Upper lobe of left lung (tissue), 6 donors: ENCODE measurements at places on chromosomes 2 and 18. TPM values are rescaled to one million over a fixed set of nuclear protein-coding genes. Genes with fewer than 3 reads are reported as not detected.

Gene SOWAHC
- 26.4 TPM for total RNA-seq

DNA sequence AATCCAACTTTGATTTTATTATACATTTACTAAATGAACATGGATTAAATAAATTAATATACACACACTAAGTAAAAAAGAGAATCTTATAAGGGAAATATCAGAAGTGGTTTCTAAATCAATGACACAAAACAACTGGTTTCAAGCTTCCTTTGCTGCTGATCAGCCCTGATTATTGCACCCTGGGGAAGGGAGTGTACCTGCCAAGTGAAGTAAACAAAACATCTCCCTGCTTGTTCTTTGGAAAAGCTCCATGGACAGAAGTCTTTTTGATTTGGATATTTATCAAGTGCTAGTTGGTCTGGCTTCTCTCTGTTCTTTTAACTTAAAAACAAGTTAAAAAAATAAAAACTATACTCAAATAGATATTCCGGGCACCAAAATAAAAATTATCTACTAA, 190.1 kb downstream of the PDE11A start:
- no peaks in the 10 kb centered on the region for H3K4me1 ChIP-seq
- H3K27ac ChIP-seq: no peak overlapping the region
- H3K27me3 ChIP-seq: no peaks in the 10 kb centered on the region
- H3K4me3 ChIP-seq: no peak overlapping the region

- no peak for DNase-seq
- H3K36me3 ChIP-seq: no peaks in the 10 kb centered on the region
- H3K27me3 ChIP-seq: no peaks in the 10 kb centered on the region
Observed at GRCh38 chr2:239008677-239009588, 161.0 kb downstream of the TWIST2 start.

DNA sequence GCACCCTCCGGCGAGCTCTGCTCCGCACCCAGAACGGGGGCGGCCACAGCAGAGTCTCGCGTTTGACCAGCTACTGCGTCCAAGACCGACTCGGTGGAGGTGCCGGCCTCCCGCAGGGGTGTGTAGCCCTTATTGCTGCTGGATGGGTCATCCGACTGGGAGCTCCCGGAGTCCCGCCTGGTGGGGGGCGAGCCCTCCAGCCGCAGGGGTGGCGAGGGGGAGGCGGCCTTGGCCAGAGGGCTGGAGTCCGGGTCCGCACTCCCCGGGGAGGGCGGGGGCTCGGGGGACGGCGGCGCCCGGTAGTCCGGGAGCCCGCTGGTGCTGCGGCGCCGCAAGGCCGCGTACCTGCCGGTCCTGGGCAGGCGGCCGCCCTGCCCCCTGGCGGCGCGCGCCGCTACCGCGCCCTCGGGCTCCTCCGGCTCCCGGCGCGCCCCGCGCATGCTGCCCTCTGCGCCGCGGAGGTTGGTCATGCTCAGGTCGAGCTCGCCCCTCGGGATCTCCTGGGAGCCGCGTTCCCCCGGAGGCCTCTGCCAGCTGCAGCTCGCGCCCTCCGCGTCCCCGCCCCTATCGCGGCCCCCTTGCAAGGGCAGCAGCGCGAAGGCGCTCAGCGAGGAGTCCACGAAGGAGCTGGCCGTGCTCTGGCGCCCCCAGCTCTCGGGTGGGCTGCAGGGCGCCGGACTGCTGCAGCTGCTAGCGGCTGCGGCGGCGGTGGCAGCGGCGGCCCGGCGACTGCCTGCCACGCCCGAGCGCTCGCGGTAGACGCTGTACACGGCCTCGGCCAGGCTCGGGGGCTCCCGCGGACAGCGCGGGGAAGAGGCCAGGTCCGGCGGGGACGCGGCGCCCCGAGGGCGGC, 4.8 kb downstream of the TMEM200C start:
- peak; percentile 92 for DNase-seq
- H3K4me1 ChIP-seq: peaks cover 26% of the 10 kb centered on the region
- H3K4me3 ChIP-seq: peak overlapping the region; percentile 55
- no peaks in the 10 kb centered on the region for H3K36me3 ChIP-seq
- H3K27ac ChIP-seq: no peak overlapping the region
- H3K27me3 ChIP-seq: no peaks in the 10 kb centered on the region

Gene IL1F10
- not detected for total RNA-seq

GRCh38 chr2:29697181-29697580, 224.2 kb downstream of the ALK start:
- DNase-seq: no peak
- no peaks in the 10 kb centered on the region for H3K27me3 ChIP-seq
- no peak overlapping the region for H3K4me3 ChIP-seq
- H3K36me3 ChIP-seq: no peaks in the 10 kb centered on the region
- no peaks in the 10 kb centered on the region for H3K4me1 ChIP-seq

Gene GPR39
- total RNA-seq: 27.8 TPM

DNA sequence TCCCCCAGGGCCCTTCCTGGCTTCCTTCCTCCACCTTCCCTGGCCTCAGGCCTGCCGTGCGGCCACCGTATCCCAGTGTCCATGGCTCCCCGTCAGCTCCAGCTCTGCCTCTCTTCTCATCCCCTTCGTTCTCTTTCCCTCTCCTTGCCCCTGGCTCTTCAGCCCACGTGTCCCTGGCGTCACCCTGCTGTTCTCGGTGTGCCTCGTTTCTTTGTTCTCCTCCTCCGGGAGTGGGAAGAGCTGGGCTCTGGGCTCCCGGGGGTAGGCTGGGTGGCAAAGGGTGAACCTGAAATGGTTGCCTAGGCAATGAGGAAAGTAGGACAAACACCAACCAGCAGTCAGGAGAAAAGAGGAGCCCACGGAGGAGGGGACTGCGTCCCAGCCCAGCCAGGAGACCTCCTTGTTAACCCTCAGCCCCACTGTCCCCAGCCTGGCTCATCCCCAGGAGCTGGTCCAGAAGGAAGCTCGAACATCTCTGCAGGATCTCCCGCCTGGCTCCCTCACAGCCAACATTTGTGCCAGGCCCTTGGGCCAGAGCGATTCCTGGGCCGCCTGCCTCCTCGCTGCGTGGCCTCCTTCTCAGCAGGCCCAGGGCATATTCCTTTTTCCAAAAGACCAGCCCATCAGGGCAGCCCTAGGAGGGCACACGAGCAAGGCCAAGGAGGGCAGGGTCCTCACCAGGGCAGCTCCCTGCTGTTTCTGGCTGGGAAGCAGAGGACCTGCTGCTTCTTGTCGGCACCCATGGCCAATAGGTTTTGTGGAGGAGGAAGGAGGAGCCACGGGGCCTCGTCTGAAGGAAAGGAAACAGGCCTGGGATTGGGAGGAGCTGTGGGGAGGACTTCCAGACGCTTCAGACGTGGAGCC, 30.9 kb upstream of the DNMT3A start:
- no peaks in the 10 kb centered on the region for H3K27me3 ChIP-seq
- H3K4me3 ChIP-seq: no peak overlapping the region

GRCh38 chr2:79447463-79447862, 65.4 kb upstream of the CTNNA2 start:
- DNase-seq: no peak
- H3K4me1 ChIP-seq: no peaks in the 10 kb centered on the region
- no peaks in the 10 kb centered on the region for H3K27me3 ChIP-seq
- no peak overlapping the region for H3K27ac ChIP-seq
- H3K36me3 ChIP-seq: no peaks in the 10 kb centered on the region
- no peak overlapping the region for H3K4me3 ChIP-seq

Gene OSR1
- total RNA-seq: 3.2 TPM

GRCh38 chr2:95314964-95315611, 17.9 kb downstream of the KCNIP3 start:
- H3K27ac ChIP-seq: no peak overlapping the region
- no peak overlapping the region for H3K4me3 ChIP-seq
- no peaks in the 10 kb centered on the region for H3K36me3 ChIP-seq
- H3K27me3 ChIP-seq: no peaks in the 10 kb centered on the region
- peak; percentile 34 for DNase-seq

DNA sequence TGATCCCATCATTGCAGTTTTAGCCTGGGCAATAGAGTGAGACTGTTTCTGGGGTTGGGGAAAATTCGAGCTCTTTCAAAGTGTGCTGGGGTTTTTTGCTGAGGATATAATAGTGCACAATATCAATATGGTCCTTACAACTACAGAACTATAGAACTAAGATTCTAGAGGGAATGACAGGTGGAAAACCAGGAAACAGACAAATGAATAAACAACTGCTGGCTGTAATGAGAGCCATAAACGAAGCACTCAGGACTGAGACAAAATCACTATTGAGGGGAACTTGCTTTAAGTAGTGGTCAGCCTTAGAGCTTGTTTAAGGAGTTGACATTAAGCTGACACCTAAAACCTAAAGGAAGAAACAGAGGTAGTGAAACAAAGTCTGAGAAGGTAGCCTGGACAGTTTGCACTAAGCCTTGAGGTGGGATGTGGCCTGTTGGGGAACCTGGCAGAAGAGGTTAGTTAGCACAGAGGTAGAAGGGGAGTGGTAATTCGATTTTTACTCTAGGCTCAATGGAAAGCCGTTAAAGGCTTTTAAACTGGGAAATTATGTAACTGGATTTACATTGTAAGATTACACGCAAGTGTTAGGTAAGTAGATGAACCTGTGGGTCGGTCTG, 33.8 kb downstream of the LCLAT1 start:
- no peak for DNase-seq
- H3K27me3 ChIP-seq: no peaks in the 10 kb centered on the region
- no peak overlapping the region for H3K4me3 ChIP-seq

- peaks cover 69% of the 10 kb centered on the region for H3K4me1 ChIP-seq
- no peaks in the 10 kb centered on the region for H3K36me3 ChIP-seq
- H3K27ac ChIP-seq: peak overlapping the region; percentile 88
Observed at GRCh38 chr2:239266779-239267287, 134.0 kb downstream of the HDAC4 start.

Gene ANKRD62
- not detected for total RNA-seq

DNA sequence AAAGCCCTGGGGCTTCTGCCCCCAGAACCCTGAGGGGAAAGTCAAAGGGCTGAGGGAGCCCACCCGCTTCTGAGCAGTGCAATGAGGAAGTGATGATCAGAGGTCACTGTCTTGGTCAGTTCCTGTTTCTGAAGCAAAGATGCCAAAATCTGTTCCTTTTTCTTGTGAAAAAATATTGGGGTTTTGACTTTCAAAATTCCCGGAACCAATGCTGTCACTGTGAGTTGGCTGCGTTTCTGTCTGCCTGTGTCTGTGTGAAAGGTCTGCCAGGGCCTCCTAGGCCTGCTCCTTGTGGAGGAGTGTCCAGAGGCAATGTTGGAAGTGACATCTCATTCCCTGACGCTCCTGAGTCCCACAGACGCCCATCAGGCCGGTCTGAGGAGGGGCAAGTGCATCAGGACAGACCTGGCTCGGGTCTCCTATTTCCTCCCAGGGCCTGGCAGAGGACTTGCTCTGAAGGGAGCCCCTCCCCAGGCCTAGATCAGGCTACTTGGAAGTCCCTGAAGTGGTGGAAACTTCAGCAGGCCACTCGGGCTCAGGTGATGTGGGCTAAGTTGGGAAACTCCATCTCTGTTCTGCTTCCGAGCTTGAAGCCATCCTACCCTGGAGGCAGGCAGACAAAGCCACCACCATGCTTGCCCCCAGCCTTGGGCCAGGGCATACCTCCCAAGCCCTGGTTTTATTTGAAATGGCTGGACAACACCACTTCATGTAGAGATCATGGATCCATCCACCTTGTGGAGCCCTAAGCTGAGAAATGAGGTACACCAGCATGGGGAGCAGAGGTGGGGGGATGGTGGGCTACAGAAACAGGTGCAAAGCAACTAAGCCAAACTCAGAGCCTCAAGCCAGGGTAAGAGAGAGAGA, 51.0 kb downstream of the PKDCC start:
- H3K4me3 ChIP-seq: no peak overlapping the region
- H3K4me1 ChIP-seq: peaks cover 57% of the 10 kb centered on the region
- H3K36me3 ChIP-seq: no peaks in the 10 kb centered on the region
- no peak for DNase-seq

Gene RAD51AP2
- not detected for total RNA-seq

GRCh38 chr2:200762127-200762526, 49.6 kb upstream of the BZW1 start:
- DNase-seq: no peak
- no peaks in the 10 kb centered on the region for H3K36me3 ChIP-seq
- no peak overlapping the region for H3K27ac ChIP-seq
- no peaks in the 10 kb centered on the region for H3K27me3 ChIP-seq

DNA sequence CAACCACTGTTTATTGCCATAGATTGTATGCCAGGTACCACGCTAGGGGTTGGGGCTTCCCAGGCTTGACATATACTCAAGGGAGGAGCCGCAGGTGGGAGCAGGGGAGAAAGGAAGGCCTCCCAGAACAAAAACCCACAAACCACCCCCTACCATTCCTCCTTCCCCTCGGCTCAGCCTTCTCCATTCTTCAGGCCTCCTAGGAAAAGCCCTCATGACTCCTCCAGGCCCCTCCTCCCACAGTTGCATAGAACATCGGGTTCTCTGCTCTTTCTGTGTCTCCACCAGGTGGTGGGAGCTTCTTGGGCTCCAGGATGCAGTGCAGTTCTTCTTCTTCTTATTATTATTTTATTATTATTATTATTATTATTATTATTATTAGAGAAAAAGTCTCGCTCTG, 80.3 kb downstream of the ZFP36L2 start:
- H3K4me1 ChIP-seq: peaks cover 12% of the 10 kb centered on the region
- H3K27ac ChIP-seq: no peak overlapping the region
- DNase-seq: no peak
- H3K27me3 ChIP-seq: no peaks in the 10 kb centered on the region
- no peaks in the 10 kb centered on the region for H3K36me3 ChIP-seq

GRCh38 chr18:45874491-45875184, 49.2 kb downstream of the SIGLEC15 start:
- no peaks in the 10 kb centered on the region for H3K4me1 ChIP-seq
- H3K36me3 ChIP-seq: peaks cover 36% of the 10 kb centered on the region
- H3K27ac ChIP-seq: no peak overlapping the region
- H3K27me3 ChIP-seq: no peaks in the 10 kb centered on the region
- DNase-seq: no peak
